ENCODE measurements at places on chromosomes 13 and 19. TPM values are rescaled to one million over a fixed set of nuclear protein-coding genes. Genes with fewer than 3 reads are reported as not detected.

Gene NDUFB7
- total RNA-seq = 463 TPM

Gene ZNF675
- total RNA-seq = 5.2 TPM

Gene KRTDAP
- not detected for total RNA-seq

Gene TSHZ3
- 2.3 TPM for total RNA-seq

Gene EFNA2
- total RNA-seq = 0.19 TPM

Gene ZNF583
- total RNA-seq = 5.7 TPM

Data from bladder microvascular endothelial cell (primary cell).